ENCODE measurements at places on chromosomes 6 and 20.

GRCh38 chr6:53834132-53834531 lies 39.3 kb downstream of the LRRC1 start:
- no peak for DNase-seq

GRCh38 chr6:17233531-17233930 lies 47.6 kb upstream of the RBM24 start:
- no peak for DNase-seq

DNA sequence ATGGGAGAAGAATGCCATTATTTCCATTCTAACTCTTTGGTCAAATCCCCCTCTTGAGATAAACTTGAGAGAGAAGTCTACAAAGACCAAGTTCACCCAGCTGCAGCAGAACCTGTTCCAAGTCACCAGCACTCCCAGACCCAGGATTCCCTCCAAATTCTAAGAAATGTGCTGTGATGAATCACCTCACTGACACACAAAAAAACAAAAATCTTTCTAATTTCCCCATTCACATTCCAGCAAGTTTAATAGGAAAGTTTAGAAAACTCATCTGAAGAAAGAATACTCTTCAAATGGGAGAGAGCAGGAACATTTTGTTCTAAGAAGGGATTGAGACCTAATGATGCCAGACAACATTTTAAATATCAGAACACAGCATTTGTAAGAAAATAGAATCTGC lies 213.6 kb upstream of the PLCB4 start:
- no peak for DNase-seq

DNA sequence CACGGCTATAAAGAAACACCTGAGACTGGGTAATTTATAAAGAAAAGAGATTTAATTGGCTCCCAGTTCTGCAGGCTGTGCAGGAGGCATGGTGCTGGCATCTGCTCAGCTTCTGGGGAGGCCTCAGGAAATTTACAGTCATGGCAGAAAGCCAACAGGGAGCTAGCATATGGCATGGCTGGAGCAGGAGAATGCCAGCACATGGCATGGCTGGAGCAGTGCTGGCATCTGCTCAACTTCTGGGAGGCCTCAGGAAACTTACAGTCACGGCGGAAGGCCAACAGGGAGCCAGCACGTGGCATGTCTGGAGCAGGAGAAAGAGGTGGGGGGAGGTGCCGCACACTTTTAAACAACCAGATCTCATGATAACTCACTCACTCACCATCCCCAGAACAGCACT lies 32.5 kb upstream of the DACT2 start:
- peak; percentile 15 for DNase-seq

- DNase-seq = no peak
Observed at GRCh38 chr6:43408259-43408658, 19.1 kb upstream of the ABCC10 start.

- DNase-seq = no peak
Observed at GRCh38 chr6:144286503-144287393, 1.6 kb downstream of the UTRN start.

DNA sequence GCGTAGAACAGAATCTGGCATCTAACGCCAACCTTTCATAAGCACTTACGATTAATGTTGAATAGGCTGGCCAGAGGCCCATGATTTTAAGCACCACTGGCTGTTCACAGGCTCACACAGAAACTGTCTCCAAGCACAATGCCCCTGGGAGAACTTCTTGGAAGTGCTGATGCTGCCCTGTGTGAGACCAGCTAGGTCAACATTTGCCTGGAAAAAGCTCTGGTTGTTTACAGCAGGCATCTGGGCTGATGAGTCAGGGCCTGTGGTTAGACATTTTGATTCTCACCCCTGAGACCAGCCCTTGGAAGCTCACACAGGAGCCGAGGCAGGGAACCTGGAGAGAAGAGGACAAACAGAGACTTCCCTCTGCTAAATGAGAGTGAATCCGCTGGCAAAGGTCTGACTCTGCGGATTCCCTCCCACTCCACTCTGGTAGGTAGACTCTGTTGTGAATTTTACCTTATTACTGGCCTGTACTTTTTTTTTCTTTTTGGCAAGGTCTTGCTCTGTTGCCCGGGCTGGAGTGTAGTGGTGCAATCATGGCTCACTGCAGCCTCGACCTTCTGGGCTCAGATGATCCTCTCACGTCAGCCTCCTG lies 6.8 kb upstream of the SULF2 start:
- DNase-seq = no peak

- no peak for DNase-seq
Observed at GRCh38 chr6:157541618-157542413, 160.8 kb downstream of the ZDHHC14 start.

- no peak for DNase-seq
Observed at GRCh38 chr20:14235355-14235754, 102.1 kb downstream of the FLRT3 start.

- no peak for DNase-seq
Observed at GRCh38 chr6:27066381-27066780, 181.1 kb upstream of the PRSS16 start.

DNA sequence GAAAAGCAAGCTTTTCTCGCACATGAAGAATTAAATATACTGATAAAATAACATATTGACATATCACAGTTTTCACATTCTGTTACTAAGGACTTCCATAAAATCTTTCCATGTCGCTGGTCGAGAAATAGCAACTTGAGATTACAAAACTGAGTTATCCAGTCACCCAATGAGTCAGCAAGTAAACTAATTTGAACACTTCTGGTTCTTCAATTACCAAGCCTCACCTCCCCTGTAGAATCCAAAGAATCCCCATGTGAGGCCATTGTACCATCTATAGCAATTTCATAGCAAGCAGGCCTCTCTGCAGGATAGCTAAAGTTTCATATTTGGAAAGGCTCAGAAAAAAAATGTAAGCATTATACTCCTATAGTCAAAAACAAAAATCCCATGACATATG lies 87.3 kb downstream of the PKHD1 start:
- DNase-seq = no peak

DNA sequence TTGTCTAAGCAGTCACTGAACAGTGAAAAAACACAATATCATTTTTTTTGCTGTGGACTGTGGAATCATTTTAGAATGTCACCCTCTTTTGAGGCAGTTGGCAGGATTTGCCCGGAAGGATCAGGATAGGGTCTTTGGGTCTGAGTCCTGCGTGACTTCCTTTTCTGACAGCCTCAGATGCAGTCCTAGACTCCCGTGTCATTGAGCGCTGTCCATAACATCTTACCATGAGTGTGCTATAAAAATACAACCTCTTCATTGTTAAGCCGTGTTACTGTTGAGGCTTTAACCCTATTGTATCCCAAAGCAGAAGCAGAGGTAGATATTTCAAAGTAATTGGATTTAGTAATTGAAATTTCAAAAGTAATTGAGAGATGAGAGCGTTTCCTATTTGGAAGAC lies 30.6 kb downstream of the ARID1B start:
- DNase-seq = no peak
